Activated T-helper 1 cell treated with anti-CD3 and anti-CD28 coated beads, Interleukin-2, amount 50 U/mL, for 16 hours (primary cell): ENCODE measurements at places on chromosomes 6 and 20.

DNA sequence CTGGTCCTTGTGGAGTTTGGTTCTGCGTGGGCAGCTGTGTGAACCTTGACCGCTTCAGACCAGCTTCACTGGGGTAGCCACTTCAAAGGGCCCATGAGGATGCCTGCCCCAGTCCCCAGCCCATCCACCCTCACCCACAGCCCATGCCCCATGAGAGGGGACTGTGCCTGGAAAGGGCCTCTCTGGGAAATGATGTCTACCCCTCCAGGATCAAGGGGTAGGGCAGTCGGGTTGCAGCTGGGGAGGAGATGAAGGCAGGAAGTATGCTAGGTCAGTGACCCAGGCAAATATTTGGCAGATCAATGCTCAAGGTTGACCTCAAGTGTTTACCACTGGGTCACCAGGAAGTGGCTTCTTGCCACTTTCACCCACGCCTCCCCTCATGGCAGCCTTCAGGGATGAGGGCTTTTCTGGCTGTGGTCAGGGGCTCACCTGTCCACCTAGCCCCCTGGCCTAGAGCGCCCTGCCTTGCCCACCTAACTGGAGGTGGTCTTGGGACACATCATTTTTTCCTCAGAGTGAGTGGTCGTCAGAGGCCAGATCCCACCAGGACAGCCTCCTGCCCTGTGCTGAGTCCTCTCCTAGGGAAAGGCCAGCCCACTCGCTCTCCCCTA is 109.5 kb downstream of the SNX5 start:
- DNase-seq: no peak

- DNase-seq: no peak
Observed at GRCh38 chr6:167092672-167093339, 30.1 kb upstream of the CCR6 start.

DNA sequence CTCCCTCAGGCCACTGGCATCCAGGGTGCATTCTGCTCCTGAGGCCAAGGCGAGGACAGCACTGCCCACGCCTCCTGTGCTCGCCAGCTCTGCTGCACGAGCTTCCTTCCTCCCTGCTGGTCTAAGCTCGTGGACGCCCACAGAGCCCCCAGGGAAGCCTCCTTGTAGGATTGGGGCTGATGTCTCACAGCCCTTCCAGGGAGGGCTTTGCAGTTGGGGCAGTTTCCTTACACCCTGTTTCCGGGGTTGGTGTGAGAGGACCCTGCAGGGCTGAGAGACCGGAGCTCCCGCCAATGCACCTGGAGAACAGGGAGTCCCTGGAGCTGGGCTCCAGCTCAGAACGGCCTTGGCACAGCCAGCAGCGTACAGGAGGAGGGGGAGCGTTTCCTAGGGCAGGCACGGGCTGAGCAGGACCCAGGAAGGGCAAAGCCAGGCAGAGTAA is 172.4 kb upstream of the PDE10A start:
- no peak for DNase-seq

GRCh38 chr20:46607849-46608497 is 43.3 kb downstream of the SLC13A3 start:
- DNase-seq: no peak

GRCh38 chr6:34546551-34547321 is 9.4 kb downstream of the SPDEF start:
- no peak for DNase-seq

GRCh38 chr6:13527671-13528056 is 40.3 kb upstream of the GFOD1 start:
- DNase-seq: no peak

- DNase-seq: no peak
Observed at GRCh38 chr6:139114746-139115145, 20.1 kb upstream of the HECA start.

GRCh38 chr6:89412071-89413005 is at the start of gene RRAGD:
Gene RRAGD (minus strand): TSS chr6:89412273. CDS start chr6:89411993, 280 bp downstream.
- peak; percentile 18 for DNase-seq

- DNase-seq: no peak
Observed at GRCh38 chr20:35279040-35279439, 1.1 kb upstream of the MMP24OS start.

GRCh38 chr6:89398762-89399525 is 13.1 kb downstream of the RRAGD start:
- no peak for DNase-seq
